ENCODE measurements at places on chromosomes 11 and 22. TPM values are rescaled to one million over a fixed set of nuclear protein-coding genes. Genes with fewer than 3 reads are reported as not detected.
A peak's percentile ranks its signal among the peaks of the same experiment; 100 is the strongest.

- peak; percentile 31 for DNase-seq
Observed at GRCh38 chr11:71252770-71253730, 673 bp upstream of the SHANK2 start.

DNA sequence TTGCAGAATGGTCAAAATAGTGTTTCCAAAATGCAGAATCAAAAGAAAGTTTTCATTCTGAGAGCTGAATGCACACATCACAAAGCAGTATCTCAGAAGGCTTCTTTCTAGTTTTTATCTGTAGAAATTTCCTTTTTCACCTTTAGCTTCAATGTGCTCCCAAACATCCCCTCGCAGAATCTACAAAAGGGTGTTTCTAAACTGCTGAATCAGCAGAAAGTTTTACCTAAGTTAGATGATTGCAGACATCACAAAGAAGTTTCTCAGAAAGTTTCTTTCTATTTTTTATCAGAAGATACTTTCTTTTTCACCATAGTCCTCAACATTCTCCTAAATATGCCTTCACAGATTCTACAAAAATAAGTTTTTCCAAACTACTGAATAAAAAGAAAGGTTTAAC is 239.8 kb downstream of the OR4A5 start:
- DNase-seq: no peak

The SYT9 gene
- not detected for total RNA-seq

The APOA1 gene
- total RNA-seq: not detected

Data from NCI-H460 (cell line).